ENCODE measurements at places on chromosomes 6 and 20.

DNA sequence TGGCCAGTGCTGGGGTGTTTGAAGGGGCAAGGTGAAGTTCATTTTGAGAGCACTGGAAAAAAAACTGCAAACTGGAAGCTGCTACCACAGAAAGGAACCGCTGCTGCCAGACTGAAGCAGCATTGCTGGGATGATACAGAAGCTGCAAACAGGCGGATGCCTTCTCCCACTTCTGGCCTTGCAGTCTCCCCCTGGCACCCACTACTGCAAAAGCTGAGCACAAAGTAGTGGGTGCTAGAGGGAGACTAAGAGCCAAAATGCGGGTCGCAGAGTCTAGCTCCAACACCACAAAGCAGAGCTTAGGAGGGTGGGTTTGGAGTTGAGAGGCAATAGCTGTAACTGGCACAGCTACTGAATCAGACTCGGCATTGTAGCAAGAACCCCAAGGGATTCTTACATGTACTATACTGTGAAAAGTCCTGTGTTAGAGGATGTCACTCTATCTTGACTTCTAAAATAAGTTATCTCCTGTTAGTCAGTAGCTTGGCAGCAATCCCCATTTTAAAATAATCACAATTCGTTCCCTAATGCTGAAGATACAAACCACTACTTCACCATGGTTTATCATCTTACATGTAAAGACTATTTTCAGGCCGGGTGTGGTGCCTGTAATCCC lies 44.0 kb upstream of the COL21A1 start:
- DNase-seq = no peak

DNA sequence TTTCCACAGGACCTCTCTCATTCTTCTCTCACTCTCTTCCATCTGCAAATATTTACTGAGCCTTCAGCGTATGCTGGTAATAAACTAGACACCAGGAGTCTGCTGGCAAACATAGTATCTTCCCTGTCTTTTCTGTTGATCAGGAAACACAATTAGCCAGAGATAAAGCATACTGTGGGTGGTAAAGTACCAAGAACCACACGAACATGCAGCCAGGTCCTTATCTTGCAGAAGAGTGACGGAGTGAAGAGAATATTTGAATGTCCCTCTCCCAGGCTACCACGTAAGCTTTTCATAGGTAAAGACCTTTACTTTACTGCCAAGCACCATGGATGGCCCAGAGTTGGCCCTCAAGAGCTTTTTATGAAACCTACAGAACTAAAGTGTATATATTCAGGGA lies 13.3 kb downstream of the FHL5 start:
- DNase-seq = no peak

- no peak for DNase-seq
These were observed 376.6 kb downstream of the DHX35 start for GRCh38 chr20:39338469-39339376.

DNA sequence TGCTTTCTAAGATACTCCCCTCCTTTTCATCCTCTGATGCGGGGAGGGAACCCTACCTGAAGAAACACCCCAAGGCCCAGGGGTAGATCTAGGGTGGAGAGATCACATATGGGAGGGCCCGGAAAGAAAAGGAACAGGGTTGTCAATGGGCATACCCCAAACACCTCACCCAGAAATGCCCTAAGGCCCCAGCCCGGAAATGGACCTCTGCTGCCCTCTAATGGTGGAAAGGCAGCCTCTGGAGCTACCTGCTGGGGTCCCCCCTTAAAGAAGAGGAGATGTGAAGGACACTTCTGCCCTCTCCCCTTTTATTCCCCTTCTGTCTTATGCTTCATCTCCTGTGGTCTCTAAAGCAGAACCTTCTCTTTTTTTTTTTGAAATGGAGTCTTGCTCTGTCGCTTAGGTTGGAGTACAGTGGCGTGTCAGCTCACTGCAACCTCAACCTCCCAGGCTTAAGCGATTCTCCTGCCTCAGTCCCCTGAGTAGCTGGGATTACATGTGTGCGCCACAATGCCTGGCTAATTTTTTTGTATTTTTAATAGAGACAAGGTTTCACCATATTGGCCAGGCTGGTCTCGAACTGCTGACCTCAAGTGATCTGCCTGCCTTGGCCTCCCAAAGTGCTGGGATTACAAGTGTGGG lies 458 bp upstream of the ARMC12 start:
- no peak for DNase-seq

DNA sequence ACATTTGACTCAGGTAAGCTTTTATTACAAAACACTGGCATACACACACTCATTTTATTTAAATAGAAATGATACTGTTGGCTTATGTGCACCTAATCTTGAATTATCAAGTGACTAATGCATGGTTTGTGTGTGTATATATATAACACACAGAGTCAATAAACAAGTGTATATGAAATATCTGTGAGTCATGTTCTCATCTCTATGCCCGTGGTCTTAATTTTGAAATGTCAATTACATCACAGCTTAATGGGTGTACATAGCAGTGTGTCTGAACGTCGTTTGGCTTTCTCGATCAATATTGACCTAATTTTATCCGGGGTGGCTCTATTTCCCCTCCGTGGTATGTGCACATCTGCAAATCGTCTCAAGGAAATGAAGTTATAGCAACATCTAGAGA lies 104.0 kb upstream of the ZFP64 start:
- DNase-seq = no peak

- DNase-seq = no peak
These were observed 66.2 kb downstream of the ARMC2 start for GRCh38 chr6:108914235-108915022.

GRCh38 chr6:153162172-153162571 lies 31.1 kb upstream of the RGS17 start:
- no peak for DNase-seq

DNA sequence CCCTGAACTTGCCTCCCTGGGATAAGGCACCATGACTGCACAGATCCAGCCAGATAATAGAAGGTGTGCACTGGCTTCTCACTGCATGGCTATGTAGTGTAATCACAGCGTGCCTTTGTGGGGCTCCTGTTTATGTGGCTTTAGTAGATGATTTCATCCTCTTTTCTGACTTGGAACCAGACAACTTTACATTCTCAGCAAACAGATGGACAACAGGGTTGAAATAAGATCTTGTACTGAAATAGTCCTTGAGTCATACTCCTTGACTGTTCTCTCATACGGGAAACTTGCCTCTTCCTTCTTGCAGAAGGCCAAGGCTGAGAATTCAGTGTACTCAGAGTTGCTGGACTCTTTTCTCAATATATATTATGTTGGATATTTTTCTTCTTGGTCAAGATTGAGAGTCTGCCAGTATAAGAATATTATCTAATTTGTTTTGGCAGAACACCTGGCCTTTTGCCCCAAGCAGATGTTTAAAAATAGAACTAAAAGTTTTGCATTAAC lies 25.0 kb upstream of the RNF144B start:
- DNase-seq = no peak

GRCh38 chr20:6744805-6745204 lies 22.7 kb upstream of the BMP2 start:
- DNase-seq = no peak

- DNase-seq = no peak
These were observed 452.1 kb upstream of the POU3F2 start for GRCh38 chr6:98382246-98382645.

- DNase-seq = no peak
These were observed 177.3 kb downstream of the LRFN2 start for GRCh38 chr6:40409716-40410397.

GRCh38 chr6:30508890-30509736 lies 19.8 kb downstream of the HLA-E start:
- no peak for DNase-seq

DNA sequence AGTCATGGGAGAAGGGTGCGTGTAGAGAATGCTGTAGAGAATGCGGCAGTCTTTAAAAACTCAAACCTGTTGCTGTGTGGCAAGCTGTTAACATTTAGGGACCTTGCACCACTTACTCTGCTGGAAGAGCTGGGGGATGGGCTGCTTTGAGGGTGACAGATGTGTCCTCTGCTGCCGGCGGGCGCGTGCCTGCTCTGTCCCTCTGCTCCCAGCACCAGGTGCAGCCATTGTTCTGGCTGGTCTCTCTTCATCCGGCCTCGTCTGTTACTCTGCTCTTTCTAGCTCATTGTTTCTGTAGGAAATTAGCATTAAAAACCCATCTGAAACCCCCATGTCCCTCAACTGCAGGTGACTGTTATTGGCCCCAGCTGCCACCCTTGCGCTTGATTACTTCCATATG lies 78.5 kb downstream of the CBFA2T2 start:
- no peak for DNase-seq

DNA sequence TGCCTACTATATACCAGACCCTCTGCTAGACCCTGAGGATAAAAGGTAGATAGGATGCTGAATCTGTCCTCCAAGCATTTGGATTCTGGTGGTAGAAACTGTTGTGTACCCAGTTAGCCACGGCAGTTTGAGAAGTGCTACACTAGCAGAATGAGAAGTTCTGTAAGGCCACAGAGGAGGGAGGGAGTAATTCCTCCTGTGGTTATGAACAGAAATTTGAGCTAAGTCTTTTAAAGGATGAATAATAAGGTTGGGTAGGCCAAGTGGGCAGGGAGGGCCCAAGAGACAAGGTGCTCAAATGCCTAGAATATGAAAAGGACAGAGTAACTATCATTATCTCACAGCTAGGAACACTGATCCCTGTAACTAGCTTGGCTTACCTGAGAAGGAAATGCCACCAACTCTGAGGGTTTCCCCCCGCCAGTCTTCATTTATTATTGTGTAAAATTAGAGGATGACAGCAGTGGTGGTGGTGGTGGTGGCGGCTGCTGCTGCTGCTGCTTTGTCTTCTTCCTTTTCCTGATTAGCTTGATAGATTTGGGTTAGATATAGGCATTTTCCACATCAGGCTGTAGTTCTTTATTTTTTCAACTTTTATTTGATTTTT lies 243.3 kb downstream of the PRL start:
- DNase-seq = no peak

DNA sequence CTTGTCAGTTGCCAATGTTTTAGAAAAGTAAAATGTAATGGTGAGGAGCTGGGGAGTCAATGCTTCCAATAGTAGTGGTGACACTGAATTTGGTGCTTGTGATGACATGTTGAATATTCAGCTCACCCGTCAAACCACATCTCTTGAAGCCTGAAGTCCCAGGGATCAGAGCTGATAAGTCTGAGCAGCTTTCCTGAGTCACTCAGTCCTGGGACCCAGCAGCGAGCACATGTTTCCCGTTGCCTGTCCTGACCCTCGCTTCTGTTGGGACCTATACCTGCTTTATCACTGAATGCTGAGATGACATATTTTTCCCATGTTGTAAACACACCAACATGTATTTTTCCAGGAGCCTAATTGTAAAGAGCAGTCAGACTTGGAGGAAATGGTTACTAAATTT lies 693.6 kb downstream of the QKI start:
- DNase-seq = no peak

GRCh38 chr20:60064554-60065196 lies 106.5 kb downstream of the CDH26 start:
- no peak for DNase-seq

GRCh38 chr20:6576726-6577125 lies 190.8 kb upstream of the BMP2 start:
- no peak for DNase-seq

- DNase-seq = no peak
These were observed 9.7 kb upstream of the ATXN1 start for GRCh38 chr6:16770701-16771569.

DNA sequence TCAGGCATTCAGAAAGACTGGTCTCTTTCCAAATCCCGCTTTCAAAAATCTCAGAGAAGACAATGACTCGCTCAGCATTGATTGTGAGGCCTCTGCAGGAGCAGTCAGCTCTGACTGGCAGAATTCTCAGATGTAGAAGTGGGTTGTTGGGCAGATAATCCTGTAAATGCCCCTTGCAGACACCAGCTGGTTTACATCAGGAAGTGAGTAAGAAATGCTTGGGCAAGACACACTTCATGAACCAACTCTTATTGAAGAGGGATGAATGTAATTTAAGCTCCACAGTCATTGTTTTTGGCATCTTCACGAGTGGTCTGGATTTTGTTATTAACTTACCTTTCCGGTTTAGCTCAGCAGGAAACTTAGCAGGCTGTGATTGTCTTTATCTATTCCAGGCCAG lies 166.6 kb downstream of the PLCB4 start:
- no peak for DNase-seq

DNA sequence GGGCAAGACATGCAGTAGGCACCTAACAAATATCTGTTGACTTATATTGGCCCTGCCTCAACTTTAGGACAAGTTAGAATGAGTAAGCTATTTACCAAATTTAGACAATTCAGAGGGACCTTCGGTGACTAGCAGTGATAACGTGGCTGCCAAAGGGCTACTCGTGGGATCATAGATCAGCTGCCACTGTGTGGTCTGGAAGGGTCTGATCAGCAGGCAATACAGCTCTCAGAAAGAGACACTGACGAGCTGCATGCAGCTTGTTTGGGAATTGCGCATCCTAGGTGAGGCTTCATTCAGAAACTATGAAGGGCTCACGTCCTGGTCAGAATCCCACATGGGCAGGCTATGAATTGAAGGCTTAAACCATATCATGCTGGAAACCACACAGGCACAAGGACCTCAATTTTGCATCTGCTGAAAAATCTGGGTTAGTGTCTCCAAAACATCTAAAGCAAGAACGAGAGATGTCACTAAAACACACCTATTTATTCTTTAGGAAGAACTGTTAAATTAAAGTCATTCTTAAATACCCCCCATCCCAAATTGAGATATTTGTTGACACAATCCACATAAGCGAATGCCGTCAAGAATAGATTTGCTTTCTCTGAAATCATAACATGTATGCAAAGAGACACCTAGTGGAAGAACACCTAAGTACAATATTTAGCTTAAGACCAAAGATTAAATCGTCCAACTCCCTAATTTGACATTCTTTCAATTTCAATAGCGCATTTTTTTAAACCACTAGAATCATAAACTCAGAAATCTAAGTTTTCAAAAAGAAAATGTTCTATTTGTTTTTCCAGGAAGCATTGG lies 79.6 kb downstream of the IPCEF1 start:
- no peak for DNase-seq

DNA sequence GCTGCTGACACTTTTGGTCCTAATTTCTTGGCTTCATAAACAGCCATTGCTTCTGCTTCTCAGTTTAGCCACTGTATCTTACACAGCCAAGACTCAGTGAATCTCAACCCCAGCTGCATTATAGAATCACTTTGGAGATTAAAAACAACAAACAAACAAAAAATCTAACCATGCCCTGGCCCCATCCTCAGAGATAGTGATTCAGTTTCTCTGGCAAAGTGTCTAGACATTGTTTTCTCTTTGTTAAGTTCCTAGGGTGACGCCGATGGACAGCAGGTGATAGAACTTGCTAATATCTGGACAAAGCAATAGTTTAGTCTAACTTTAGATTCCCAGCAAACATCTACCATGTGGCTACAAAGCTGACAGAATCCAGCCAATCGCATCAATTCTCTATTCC lies 2.9 kb downstream of the ADGRF5 start:
- DNase-seq = no peak

GRCh38 chr6:162292915-162293314 lies 434.7 kb downstream of the PRKN start:
- no peak for DNase-seq

DNA sequence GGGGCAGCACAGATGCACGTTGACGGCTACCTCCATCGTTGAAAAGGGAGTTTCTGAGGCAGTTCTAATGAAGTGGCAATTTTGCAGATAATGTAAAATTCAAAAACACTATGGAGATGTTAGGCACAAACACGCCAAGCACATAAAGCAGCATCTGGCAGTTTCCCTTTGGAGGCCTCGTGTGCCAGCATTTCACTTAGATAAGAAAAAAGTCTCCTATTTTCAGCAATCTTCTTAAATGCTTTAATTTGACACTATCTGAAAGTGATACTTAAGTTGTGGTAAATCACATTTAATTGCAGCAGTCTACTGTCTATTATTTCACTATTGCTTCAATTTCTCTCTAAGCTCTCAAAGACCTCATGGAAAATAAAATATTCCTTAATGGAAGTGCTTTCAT lies 125.3 kb upstream of the PROKR2 start:
- no peak for DNase-seq

- DNase-seq = no peak
These were observed 97.8 kb downstream of the JARID2 start for GRCh38 chr6:15343490-15344191.

Measured in keratinocyte (primary cell).